ENCODE measurements at places on chromosomes 5 and 9. TPM values are rescaled to one million over a fixed set of nuclear protein-coding genes. Genes with fewer than 3 reads are reported as not detected.

DNA sequence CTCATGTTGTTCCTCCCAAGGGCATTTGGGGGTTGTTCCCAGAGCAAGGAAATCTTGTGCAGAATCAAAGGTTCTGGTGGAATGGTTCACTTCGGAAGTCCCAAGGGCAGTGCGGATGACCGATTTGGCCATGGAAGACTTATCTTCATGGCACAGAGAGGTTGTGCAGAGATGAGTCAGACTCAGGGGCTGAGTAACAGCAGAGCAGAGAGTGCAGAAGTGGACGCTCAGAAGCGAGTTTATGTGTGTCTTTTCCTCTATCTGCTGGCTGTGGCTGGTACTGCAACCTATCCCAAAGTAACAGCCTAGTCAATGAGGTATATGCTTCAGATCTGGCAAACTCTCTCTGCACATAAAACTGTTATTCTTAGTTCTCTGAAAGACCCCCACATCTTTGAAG, 118.1 kb downstream of the DPYSL3 start:
- no peak for DNase-seq

DNA sequence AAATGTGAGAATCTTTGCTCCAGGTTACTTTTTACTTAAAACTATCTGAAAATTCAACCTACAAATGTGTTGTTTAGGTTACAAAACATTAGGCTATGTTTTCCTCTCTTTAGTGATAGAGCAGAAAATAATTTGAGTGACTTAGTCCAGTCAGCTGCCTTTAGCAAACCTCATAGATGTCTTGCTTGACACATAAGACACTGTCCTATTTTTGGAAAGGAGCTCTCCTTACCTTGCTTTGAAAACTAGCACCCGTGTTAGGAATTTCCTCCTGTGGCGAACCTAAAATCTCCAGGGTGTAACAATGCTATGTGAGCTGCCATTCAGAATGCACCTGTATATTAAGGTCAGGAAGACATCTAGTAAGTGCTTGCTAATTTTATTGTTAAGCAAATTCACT, 221.2 kb upstream of the CD180 start:
- DNase-seq = no peak

GRCh38 chr5:34685485-34686165, 29.5 kb downstream of the RAI14 start:
- DNase-seq = no peak

GRCh38 chr5:881551-881935, 11.1 kb downstream of the BRD9 start:
- DNase-seq = no peak

- no peak for DNase-seq
Measured at GRCh38 chr5:179759581-179760551, 27.2 kb downstream of the MAML1 start.

DNA sequence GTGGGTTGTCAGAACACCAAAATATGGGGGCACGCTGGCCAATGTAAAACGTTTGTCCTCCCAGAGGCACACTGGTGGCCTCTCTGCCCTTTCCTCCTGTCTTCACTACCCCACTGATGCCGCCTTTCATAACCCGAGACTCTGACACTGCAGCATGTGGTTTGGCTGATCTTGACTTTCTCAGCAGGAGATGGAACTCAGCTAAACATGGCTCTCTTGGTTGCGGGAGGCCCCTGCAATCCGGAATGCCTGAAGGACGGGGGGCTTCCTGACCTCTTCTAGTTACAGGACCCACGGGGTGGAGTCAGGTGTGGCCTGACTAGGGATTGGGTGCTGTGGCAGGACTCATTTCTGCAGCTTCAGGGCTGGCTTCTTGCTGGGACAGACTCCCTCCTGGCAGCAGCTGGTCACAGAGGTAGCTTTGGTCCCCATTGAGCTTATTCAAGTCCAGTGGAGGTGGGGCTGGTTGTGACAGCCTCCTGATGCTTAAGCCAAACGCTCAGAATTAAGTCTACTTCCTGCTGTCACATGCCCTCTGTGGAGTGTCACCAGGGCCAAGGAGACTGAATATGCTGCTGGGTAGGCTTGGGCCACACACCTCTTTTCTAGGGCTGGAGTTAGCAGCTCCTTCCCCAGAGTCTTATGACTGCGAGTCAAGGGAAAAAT, 44.2 kb downstream of the NXNL2 start:
- no peak for DNase-seq

GRCh38 chr9:137255448-137256114, 454 bp downstream of the NELFB start:
- no peak for DNase-seq

DNA sequence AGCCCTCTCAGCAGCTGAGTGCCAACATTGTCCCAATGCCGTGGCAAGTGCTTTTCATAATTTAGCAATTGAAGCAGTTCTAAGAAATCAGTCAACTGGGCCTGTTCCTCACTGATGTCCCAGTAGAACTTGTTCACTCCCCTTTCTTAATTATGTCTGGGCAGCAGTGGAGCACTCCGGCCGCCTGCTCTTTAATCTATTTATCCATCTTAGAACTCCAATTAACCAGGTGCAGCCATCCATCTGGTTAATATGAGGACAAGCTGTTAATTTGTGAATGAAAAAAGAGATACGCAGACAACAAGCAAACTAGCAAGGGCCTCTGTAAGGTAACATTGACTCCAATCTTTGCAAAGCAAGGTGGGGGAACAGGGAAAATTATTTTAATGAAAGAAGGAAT, 39.4 kb downstream of the MAT2B start:
- no peak for DNase-seq

DNA sequence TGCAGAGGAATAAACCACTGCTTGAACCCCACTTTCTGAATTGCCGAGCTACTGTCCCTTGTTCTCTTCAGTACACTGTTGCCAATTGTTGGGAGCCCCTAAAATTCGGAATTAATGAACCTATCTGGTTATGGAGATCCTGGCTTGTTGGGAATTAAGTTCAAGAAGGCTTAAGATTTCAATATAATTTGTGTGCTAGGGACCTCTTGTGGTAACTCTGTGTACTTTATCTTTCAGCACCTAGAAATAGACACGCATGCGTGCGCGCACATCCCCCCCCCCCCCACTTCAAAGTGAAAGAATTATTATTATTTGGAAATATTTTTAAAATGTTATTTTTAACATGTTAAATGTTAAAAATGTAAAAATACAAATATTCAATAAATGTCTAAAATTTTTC, 53.3 kb upstream of the FAM169A start:
- DNase-seq = no peak

GRCh38 chr5:172841256-172841655, 7.2 kb downstream of the ERGIC1 start:
- DNase-seq = no peak

DNA sequence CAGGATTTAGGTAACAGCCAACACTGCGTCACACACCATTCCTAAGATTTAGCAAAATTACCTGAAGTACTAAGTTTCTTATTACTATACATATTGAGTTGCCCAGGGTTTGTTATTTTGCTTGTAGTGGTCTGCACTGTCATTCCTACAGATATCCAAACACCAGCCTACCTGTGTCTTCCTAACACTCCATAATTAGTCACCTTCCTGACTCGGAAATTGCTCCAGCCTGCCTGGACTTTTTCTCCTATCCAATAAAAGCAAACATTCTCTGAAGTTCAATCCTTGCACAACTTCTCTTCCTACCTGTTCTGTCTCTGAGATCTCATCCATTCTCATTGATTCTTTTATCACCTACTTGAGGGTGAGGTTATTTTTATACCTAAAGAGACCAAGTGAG, 243.9 kb downstream of the NR2F1-AS1 start:
- no peak for DNase-seq

DNA sequence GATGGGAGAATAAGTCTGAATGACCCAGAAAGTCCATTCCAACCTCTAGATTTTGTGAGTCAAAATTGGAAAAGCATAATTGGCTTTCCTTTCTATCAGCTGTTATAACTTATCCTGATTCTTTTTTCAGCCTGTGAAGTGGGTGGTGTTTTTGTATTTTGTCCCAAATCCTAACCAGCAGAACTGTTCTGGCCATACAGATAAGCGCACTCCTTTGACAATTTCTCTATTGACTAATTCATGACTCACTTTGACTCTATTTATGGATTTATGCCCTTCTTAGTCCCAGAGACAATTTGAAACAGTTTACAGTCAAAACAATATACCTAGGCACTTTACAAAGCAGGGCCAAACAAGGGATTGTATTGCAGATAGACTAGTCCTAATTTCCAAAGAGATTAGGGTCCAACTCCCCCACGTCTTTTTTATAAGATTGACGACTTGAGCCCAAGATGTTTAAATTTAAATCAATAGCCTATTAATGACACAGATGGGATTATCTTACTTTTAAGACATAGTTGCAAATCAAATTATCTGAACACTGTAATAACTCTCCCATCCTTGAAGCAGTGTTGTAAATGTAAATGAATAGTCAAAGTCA, 301.7 kb upstream of the SEMA6A start:
- DNase-seq = no peak

DNA sequence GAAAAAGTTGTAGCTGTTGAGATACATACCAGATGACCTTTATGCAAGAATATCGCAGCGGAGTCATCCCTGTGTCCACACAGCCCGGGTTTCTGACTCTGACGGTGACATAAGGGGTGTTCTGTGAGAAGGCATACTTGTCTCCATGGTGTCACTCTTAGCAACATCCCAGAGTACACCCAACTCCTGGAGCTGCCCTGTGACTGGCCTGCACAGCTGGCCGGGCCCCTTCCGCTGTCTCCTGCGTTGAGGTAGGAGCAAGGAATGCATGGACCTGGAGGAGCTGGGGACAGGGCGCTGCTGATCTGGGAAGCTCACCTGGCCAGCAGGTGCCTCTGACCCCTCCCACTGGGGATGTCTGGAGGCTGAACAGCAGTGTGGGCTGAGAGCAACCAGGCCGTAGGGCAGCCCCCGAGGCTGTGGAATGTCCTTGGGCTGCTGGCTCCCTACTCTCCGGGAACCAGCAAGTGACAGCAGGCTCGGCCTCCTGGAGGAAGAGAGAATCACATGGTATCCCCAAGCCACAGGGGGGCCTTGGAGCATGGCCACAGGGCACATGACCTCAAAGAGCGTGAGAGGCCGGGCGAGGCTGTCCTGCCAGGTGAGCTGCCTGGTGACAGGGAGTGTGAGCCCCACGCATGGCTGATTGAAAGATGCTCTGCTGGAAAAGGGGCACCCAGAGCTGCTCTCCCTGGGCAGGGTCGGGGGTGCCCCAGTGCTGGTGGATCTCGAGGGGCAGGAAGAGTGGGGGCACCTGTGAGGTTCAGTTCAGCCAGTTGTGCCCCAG, 113.4 kb downstream of the MRPL36 start:
- no peak for DNase-seq

GRCh38 chr5:180670586-180671359, 21.4 kb upstream of the FLT4 start:
- DNase-seq = no peak

- no peak for DNase-seq
Measured at GRCh38 chr9:75299324-75299723, 211.0 kb downstream of the OSTF1 start.

GRCh38 chr9:91126761-91127445, 234.8 kb downstream of the AUH start:
- no peak for DNase-seq

DNA sequence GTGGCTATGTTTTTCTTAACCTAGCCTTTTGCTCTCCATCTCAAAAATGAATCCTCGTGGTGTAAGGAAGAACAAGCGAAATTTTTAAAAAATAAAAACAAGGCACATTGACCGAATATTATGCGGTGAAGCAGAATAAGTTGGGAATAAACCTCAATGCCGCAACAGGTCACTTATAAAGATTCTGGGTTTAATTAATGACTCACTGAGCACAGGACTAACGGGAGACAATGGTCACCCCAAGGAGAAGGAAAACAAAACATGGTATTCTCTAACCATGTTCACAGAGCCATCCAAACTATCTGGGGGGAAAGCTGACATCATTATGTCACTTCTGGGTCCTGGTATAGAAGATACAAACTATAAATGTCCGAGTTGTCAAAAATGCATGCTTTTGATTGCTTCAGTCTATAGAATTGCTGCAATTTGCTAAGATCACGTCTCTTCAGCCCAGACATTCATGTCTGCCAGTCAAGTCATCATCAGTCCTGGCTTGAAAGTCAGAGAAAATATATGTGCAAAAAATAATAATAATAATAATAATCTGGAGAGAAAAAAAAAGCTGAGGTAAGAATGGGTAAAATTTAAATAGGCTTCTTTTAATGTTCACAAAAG, 280.6 kb downstream of the NR2F1-AS1 start:
- DNase-seq = no peak

DNA sequence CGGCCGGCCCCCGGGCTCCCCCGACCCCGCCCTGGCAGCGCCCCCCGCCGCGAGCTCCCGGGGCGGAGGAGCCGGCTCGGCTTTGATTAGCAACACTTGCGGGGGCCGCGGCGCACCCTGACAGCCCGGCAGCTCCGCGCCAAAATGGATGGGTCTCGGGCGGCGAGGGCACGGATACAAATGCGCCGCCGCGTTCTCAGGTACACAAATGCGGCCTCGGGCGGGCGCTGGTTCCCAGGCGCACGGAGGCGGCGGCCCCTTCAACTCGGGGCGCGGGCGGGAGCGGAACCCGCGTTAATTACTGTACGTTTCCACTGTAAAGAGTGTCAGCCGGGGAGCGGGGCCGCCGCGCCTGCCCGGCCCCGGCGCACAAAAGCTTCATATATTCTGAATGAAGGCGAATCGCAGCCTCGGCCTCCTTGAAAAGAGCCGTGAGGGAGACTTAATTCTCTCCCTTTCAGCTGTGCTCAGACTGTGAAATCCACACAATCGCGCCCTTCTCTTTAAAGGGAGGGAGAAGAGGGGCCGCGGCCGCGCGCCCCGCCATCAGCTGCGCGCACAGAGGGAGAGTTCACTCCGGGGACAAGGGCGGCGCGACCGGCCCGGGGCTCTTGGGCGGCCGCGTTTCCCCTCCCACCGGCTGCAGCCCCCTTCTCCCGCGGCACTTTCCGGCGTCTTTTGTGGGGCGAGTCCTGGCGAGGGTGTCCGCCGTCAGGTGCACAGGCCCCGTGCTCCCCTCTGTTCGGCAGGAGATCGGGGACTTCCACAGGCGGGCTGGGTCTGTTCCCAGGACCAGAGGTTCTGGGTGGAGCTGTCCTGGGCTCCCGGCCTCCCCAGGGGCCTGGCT, 27.0 kb downstream of the MSX2 start:
- DNase-seq = no peak

GRCh38 chr5:62065050-62065449, 241.0 kb upstream of the KIF2A start:
- no peak for DNase-seq

- DNase-seq = no peak
Measured at GRCh38 chr9:78595200-78595945, 298.4 kb downstream of the PSAT1 start.

SVEP1 gene
- 1.7 TPM for total RNA-seq

IL6ST gene
- 154 TPM for total RNA-seq

CTXN3 gene
- not detected for total RNA-seq

NTRK2 gene
- 0.38 TPM for total RNA-seq

DNAH5 gene
- 3.2 TPM for total RNA-seq

AHRR gene
- 0.81 TPM for total RNA-seq

CCDC112 gene
- 0.58 TPM for total RNA-seq

FOXD4 gene
- total RNA-seq = not detected

TICAM2 gene
- 2.1 TPM for total RNA-seq

SLC6A18 gene
- total RNA-seq = not detected

LRRC19 gene
- total RNA-seq = 0.55 TPM

ZDHHC11B gene
- total RNA-seq = 6.1 TPM

TSSK1B gene
- not detected for total RNA-seq

GRXCR2 gene
- not detected for total RNA-seq

GNA14 gene
- 2.5 TPM for total RNA-seq

KLHL3 gene
- 10.6 TPM for total RNA-seq

ARID3C gene
- total RNA-seq = 8.8 TPM

HSPB3 gene
- total RNA-seq = not detected

CD274 gene
- total RNA-seq = 1.0 TPM

SH2D3C gene
- 3.4 TPM for total RNA-seq
